ENCODE measurements at places on chromosomes 11 and 22.

DNA sequence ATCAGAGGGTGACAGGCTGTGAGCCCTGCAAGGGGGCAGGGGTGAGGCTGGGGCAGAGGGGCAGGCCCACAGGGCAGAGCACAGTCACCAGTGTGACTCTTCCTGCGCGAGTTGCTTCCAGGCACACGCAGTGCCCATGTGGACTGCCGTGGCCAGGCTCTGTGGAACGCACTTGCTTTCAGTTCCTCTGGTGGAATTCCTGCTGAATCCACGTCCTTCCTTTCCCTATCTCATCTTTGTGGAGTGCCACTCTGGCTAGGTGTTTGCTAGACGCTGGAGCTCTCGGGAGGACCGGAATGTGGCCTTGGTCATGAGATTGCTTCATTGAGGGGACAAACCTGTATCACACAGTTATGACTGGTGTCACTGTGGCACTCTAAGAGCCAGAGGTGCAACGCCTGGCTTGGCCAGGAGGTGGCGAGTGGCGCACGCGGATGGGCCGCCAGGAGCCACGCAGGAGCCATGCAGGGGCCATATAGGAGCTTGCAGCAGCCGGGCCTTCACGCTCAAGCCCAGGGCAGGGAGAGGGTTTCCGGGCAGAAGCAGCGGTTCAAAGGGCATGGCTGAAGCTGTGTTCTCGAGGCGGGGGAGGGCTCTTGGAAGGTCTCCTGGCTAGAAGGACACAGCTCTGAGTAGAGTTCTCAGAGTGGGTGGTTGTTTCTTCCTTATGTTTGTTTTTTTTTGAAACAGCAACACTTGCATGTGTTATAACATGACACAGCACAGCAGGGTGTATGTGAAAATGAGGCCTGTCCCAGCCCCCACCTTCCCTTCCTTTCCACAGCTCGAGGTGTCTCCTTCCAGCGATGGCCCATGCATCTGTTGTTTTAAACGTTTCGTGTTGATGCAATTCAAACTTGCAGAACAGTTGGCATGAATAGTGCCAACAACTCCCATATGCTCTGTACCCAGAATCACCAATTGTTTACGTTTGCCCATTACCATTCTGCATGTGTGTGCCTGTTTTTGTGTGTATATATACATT, 36.2 kb downstream of the TBC1D22A start:
- DNase-seq, result peak; percentile 66

DNA sequence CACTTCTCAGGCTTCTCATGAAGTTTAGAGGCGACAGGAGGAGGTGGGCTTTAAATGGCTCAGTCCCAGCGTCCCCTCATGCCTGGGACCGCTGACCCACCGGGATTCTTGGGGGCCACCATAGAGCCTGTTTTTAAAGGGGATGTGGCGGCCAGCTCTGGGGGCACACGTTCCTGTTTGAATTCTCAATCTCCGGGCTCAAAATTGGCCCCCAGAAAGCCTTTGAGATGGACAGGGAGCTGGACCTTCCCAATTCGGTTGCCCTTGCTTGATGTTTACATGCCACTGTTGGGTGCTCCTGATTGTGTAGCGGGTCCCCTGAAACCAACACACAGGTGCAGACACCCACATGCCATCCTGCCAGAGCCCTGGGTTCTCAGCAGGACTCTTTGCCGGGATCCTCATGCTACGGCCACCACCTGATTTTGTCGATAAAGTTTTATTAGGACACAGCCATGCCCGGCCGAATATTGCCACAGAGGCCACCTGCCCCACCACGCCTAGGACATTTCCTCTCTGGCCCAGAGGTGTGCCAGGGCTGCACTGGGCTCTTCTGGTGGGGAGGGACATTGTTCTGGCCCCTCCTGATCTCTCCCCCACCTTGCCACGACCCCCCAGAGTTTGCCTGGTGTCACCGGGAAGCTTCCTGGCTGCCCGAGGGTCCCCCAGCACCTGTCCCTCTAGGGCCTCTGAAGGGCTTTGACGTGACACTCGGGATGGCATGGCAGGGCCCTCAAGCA, 71.6 kb downstream of the KCNQ1 start:
- DNase-seq, result no peak

DNA sequence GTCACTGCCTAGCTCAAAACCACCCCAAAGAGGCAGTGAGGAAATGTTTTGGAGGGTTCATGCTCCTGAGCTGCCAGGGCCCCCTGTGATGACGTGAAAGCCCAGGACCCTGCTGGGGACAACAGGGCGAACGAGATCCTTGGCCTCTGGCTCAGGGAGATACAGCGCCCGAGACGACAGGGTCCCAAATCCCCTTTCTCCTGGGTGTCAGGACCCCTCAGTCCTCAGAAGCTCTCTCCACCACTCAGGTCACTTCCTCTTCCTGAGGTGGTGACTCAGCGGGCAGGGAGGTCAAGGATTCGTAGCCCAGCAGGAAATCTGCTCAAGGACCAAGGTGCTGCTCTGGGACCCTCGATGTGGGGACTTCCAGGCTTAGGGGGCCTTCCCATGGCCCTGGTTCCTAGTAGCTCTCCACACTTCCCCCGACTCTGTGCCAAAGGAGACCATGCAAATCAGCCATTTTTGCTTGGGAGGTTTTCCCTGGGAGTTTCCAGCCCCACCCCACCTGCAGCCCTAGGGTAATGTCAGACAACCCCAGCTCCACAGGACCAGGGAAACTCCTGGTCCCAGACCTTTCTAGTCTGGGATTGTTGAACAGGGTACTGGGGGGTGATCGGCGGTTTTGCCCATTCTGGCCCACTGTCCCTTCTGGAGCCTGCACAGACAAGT, 12.8 kb downstream of the BCL9L start:
- DNase-seq, result no peak

DNA sequence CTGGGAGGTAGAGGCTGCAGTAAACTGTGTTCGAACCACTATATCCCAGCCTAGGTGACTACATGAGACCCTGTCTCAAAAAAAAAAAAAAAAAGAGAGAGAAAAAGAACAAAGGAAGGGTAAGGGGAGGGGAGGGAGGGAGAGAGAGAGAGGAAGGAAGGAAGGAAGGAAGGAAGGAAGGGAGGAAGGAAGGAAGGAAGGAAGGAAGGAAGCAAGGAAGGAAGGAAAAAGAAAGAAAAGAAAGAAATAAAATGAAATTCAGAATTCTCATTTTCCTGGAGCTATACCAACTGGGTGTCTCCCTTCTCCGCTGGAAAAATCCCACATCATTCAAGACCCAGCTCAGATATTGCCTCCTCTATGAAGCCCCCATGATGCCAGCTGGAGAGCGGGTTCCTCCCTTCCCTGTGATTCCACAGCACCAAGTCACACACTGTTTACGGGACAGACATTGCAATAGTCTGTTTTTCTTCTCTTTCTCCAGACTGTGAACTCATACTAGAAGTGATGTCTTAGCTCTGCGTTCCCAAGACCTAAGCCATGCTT, 3.0 kb upstream of the PPFIA1 start:
- DNase-seq, result no peak

GRCh38 chr11:93846411-93846810, 4.0 kb downstream of the VSTM5 start:
- DNase-seq, result no peak

DNA sequence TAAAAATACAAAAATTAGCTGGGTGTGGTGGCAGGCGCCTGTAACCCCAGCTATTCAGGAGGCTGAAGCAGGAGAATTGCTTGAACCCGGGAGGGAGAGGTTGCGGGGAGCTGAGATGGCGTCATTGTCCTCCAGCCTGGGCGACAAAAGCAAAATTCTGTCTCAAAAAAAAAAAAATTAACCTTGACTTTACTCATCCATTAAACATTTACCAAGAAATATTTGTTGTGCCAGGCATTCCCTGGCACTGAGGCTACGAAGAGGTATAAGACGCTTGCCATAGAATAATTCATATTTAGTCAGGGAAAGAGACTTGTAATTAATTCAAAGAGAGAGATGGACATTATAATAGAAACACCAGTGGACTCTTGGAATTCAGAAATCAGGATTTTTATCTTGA, 13.2 kb upstream of the PAFAH1B2 start:
- DNase-seq, result no peak

DNA sequence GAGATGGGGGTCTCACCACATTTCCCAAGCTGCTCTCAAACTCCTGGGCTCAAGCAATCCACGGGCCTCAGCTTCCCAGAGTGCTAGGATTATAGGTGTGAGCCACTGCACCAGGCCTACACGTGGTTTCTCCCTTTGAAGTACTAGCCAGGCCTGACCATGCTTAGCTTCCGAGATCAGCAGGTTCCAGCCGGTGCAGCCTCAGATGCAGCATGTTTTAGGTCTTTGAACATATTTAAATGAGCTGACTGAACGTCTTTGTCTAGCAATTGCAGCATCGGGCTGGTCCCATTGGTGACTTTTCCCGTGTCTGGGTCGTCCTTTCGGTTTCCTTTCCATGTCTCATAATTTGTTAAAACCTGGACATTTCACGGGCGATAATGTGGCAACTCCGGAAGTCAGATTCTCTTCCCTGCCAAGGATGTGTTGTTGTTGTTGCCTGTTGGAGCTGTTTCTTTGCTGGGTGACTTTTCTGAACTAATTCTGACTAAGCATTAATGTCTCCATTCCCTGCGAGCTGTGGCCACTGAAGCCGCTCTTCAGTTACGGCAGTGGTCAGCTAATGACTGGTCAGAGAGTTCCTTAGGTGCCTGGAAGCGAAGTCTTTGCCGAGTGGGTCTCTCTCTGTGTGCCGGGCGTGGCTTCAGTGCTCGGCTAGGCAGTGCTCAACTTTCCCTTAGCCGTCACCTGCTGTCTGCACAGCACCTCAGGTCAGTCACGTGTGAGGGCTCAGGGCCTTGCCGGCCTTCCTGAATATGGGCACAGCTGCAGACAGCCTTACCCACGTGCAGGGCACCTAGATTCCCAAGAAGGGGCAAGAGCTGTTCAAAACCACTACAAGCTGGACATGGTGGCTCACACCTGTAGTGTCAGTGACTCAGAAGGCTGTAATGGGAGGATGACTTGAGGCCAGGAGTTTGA, 3.8 kb upstream of the CYP2D6 start:
- no peak for DNase-seq

DNA sequence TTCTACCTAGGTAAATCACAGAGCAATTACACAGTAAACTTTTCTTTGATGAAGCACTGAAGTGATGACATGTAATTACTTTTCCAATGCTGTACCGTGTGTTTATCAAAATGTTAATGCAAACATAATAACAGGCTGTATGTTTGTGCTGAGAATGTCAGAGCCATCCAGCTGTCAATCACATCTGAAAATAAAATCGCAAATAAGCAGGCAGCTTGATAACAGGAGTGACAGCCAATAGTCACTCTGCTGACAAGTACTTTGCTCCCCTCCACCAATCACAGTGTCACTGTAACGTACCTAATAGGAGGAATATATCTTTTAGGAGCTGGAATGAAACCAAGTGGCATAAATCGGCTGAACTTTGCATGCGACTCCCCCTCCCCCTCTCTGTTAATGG, 119.7 kb downstream of the KIRREL3 start:
- no peak for DNase-seq

DNA sequence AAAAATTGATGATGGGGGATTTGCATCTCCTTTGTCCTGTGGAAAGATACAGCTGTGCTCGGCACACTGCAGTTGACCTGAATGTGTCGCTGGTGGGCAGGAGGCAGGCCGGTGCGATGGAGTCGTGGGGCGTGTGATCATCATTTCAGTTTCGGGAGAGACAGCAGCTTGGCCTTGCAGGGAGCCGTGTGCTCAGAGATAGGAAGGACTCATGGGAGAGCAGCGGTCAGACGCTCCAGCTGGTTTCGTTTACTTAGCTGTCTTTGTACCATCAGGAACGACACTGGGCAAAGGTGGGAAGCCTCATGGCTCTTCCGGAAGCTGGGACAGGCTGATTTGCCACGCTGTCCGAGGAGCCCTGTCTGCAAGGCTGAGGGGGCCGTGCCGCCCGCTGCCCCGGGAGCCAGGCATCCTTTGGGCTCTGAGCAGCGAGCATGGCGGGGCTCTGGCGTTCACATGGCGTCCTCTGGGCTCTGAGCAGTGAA, 32.7 kb downstream of the GRAMD4 start:
- peak; percentile 20 for DNase-seq

DNA sequence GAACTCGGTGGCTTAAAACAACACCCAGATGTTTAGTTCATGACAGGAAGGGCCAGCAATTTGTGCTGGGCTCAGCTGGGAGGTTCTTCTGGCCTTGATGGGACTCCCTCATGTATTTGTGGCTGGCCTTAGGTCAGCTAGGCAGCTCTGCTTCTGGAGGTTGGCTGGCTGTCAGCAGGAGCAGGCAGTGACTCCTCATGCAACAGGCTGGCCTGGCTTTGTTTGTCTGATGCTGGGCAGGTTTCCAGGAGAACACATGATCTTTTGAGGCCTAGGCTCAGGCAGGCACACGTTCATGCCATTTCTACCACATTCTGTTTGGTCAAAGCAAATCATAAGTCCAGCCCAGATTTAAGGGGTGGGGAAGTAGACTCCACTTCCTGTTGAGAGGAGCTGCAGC, 571.2 kb downstream of the TBC1D22A start:
- DNase-seq, result peak; percentile 64

GRCh38 chr11:106208760-106209159, 131.3 kb downstream of the AASDHPPT start:
- no peak for DNase-seq

DNA sequence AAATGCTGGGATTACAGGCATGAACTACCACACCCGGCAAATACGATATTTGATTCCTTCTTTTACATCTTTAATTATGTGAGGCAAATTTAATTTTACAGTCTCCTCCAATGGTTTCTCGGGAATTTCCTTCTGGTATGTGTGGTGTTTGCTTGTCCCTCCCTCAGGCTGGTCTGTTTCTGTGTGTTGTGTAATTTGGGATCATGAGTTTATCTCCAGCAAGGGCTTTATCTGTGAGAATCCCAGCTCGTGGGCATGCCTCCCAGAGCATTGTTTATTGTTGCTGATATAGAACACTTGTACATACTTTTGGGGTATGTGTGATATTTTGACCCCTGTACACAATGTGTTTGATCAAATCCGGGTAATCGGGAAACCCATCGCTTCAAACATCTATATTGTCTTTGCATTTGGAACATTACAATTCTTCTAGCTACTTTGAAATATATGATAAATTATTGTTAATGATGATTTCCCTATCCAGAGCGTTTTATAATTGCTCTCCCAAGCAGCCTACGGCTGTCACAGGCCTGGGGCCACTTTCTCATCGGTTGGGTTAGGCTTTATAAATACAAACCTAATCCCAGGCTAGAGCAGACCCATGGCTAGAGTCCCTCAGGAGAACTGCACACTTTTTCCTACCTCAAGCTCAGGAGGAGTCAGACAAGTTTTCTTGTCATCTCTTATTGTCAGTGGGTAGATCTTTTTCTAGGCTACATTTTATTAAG, 15.0 kb upstream of the PRR5 start:
- DNase-seq, result no peak

GRCh38 chr22:20430101-20430719, 7.4 kb downstream of the SCARF2 start:
- DNase-seq, result no peak

GRCh38 chr11:57641011-57641807, 8.5 kb downstream of the YPEL4 start:
- peak; percentile 31 for DNase-seq
